ENCODE measurements at places on chromosomes 2 and 18.

DNA sequence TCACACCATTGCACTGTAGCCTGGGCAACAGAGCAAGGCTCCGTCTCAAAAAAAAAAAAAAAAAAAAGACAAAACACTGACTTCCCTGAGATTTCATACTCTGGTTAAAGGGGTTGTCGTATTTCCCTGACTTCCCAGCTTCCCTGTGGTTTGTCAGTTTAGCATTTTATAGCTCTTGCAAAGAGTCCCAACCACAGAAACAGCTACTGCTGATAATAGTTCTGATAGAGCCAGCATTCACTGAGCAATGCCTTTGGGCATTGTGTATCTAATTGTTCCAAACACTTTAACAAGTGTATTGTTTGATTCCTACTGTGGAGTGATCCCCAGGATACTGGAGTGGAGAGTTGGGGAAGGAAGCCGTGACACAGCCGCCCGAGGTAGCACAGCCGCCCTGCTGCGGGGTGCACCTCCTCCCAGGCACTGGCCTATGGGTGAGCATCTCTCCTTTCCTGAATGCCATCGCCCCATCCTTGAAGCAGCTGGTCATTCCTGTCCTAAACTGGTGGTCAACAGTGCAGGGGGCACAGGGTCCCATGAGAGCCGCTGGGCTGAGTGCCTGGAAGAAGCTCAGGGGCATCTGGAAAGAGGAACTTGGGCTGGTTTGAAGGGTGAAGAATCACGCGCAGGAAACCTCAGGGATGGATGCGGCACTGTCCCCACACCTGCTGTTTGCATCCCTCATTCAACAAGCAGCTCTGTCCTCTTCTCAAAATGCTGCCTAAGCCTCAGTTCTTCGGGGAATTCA lies 81.0 kb upstream of the TMEM18 start:
- DNase-seq: no peak

DNA sequence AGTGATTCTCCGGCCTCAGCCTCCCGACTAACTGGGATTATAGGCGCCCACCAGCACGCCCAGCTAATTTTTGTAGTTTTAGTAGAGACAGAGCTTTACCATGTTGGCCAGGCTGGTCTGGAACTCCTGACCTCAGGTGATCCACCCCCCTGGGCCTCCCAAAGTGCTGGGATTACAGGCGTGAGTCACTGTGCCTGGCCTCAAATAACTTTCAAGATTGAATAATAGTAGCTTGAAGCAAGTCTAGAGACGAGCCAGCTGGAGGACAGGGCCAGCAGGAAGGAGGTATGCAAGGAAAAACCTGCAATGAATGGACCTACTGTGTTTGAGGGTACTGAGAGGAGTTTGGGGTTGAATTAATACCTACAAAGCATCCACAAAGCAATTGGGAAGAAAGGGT lies 87.5 kb downstream of the MSH2 start:
- no peak for DNase-seq

DNA sequence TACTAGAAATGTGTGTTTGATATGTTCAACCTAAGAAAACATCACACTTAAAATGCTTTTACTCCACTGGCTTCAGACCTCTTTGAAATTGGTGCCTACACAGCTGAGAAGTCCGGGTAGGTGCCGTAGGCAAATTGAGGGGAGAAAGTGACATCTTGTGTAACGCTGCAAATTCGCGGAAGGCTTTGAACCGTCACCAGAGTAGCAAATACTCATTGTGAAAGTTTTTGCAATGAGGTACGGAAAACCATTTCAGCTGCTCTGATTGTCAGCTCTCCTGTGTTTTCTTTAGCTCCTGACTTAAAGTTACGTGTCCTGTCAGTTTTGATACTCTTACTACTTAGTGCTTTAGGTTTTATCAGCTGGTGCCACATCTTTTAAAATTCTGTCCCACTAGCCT lies 224.5 kb downstream of the FAM210A start:
- DNase-seq: no peak

DNA sequence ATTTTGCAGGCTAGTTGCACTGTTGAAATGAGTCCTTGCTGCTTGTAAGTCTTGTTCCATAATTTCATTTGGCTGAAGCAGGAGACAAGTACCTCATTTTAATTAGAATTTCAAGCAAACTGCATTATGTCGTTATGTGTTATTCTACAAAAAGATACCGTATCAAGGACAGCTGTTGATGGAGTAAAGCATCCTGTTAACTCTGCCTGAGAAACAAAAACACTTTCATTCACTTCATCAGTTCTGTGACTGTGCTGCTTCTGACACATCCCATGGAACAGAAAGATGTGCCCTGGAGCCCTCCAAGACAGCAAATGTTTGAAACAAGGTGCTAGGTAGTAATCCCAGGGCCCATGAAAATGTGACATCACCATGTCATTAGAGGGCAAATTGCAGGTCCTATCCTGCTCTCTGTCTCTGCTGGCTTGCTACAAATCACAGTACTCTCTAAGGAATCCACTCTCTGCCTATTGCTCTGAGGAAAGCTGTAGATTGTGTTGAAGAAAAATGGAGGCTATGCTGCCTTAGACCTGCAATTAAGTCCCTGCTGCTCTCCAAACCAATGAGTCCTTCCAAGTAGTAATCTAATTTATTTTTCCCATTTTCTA lies 209.7 kb upstream of the PARD3B start:
- no peak for DNase-seq

- no peak for DNase-seq
Measured at GRCh38 chr2:23387845-23388244, 2.9 kb downstream of the KLHL29 start.

- no peak for DNase-seq
Measured at GRCh38 chr2:103669531-103669930, 907.7 kb downstream of the TMEM182 start.

DNA sequence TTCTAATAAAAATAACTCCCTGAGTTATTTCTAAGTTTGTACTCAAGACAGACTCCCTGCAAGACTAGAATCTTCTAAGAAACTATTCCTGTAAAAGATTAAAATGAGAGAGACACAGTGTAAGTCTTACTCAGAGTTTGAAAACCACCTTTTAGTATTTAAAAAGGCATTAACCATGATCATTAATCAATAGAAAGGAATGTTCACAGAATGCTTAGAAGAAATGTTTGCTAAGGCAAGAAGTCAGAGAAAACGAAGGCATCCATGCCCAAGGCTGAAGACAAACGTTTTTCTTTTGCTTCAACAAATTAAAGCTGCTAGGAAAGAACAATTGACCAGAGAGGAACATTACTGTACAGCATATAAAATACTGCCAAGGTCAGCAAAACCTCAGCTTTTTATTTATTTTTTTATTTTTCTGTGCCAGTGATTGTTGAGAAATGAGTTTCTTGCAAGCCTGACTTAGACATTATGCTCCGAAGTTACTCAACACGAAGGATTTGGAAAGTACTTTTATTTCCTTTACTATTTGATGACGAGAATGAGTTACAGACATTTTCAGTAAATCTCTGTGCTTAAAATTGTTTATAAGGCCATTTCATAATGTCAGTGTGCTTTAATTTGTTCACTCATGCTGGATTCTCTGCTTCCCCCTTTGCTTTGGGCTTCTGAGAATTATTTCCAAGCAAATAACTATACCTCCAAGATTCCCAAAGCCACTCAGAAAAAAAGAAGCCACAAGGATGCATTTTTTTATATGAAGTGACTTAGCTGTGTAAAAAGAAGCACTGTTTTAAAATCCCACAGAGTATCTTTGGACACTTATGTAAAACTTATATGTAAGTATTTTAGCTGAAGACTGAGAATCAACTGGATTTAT lies 20.5 kb downstream of the RND3 start:
- DNase-seq: no peak

DNA sequence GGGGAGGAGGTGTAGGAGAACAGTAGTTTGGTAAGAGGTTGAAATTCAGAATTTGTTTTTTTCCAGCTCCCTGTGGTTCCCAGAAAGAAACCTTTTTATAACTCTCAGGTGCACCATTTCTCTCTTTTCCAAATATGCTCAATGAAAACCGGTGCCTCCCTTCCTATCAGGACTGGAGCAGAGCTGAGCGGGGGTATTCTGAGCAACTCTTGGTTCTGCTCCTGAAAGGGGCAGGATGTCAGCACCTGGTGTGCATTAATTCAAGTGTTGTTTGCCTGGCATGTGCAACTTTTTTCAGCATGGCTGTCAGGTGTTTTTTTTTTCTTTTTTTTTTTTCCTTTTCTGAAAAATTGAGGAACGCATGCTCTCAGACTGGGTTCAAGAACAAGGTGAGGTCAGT lies 74.1 kb downstream of the MAPK4 start:
- no peak for DNase-seq

DNA sequence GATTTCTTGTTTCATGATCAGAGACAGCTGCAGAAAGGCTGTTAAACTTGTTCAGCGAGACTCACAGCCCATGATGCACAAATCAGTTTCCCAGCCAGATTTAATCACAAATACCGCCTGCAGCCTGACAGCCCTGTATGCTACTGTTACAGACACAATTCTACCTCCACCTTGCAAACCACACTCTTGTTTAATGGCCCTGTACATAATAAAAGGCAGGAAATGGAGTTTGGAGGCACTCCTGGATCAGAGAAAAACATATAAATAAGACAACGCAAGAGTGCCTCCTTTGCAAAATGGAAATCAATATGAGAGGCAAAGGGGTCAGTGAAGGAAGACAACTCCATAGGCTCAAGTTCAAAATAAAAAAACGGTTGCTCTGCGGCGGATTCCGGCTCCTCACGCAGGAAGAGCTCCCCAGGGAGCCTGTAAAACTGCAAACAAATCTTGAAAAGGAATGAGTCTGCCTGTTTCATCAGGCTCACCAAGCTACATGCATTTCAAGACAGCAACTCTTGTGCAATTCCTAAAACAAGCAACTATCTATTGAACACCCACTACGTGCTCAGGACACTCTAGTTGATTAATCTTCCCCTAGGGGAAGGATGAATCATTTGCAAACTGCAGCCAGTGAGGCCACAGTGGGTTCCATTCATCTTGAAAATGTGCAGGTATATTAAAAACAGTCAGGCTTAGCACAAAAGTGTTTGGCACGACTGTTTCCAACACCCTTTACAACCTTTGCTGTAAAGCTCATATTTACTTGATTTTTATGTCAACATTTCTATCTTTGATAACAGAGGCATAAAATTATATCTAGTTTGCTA lies 37.5 kb downstream of the TBC1D8 start:
- DNase-seq: no peak

- DNase-seq: no peak
Measured at GRCh38 chr2:159175182-159175581, 111.3 kb downstream of the WDSUB1 start.

- DNase-seq: no peak
Measured at GRCh38 chr18:58813105-58813504, 51.6 kb upstream of the ZNF532 start.

- DNase-seq: no peak
Measured at GRCh38 chr18:41613003-41613609, 341.9 kb upstream of the PIK3C3 start.

- DNase-seq: no peak
Measured at GRCh38 chr18:28175150-28175929, 1.6 kb downstream of the CDH2 start.

DNA sequence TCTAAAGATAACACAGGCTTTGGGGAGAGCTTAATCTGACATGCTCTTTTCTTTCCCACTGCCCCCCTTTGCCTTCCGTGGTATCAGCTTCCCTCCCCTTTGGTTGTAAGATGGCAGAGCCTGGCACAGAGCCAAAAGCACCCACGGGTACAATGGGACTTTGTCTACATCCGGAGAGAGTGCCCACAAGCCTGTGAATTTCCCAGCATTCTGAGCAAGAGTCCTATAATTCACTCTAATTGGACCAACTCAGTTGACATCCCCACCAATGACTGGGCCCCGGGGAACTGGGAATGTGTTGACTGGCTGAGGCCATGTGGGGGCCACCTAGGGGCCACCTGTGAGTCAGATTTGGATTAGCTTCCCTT lies 20.1 kb upstream of the C2orf72 start:
- no peak for DNase-seq

GRCh38 chr2:45436456-45436855 lies 174.6 kb downstream of the SRBD1 start:
- no peak for DNase-seq

DNA sequence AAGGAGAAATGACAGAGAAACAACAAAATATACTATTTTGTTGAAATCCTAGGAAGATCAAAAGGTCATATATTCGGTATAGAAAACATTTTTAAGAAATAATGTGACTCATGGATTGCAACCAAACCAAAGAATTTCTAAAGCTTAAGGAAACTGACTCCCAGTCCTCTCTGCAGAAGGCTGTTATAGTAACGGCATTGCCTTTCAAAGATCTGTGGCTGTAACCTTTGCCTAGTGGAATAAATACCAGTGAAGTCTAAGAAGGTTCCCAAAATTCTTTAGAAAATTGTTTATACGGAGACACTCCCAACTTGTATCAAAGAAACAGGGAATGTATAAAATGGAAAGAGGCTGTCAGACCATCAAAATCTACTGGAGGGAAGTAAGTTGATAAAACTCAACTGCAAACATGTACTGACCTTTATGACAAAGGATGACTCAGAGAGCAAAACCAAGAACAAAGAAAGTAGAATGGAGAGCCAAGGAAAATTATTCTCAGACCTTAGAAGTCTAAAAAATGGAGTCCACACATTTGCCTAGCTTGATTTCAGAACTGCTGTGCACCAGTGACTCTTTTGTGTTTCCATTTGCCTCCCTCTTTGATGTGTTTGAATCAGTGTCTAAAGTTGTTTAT lies 48.6 kb upstream of the FSIP2 start:
- DNase-seq: no peak

- DNase-seq: no peak
Measured at GRCh38 chr2:199850218-199850717, 724 bp downstream of the FTCDNL1 start.

GRCh38 chr18:60538891-60539290 lies 166.3 kb upstream of the MC4R start:
- DNase-seq: no peak

- no peak for DNase-seq
Measured at GRCh38 chr2:74007121-74007520, 22.4 kb downstream of the TET3 start.

DNA sequence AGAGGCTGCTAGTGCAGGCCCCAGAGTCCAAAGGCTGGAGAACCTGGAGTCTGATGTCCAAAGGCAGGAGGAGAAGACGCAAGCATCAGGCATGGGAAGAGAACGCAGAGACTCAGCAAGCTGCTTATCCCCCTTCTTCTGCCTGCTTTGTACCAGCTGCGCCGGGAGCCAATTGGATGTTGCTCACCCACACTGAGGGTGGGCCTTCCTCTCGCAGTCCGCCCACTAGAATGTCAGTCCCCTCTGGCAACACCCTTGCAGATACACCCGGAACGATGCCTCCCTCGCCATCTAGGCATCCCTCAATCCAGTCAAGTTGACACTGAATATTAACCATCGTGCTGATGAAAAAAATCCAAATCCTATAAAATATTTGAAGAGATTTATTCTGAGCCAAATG lies 141.6 kb downstream of the TWIST2 start:
- no peak for DNase-seq

GRCh38 chr2:83063511-83063910 lies 1395.6 kb downstream of the SUCLG1 start:
- DNase-seq: no peak

GRCh38 chr2:12361506-12361905 lies 355.2 kb upstream of the TRIB2 start:
- no peak for DNase-seq

DNA sequence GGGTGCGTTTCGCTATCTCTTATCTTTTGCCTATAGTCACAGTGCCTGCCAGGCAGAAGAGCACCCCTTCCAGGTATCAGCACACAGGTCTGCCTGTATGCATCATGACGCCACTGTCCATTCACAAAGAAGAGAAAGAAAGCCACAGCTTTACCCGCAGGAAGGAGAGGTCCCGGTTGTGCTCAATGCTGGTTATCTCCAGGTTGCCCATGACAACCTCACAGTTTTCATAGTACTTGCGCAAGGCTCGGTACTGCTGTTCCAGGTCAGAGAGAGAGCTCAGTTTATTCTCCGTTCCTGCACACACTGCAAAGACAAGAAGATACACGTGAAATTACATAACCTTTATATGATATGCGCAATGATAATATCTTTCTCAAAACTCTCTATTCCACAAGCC lies 414.0 kb downstream of the ERBB4 start:
- DNase-seq: no peak
